ENCODE measurements at places on chromosomes 11 and 22. TPM values are rescaled to one million over a fixed set of nuclear protein-coding genes. Genes with fewer than 3 reads are reported as not detected.

CALCA gene
- not detected for total RNA-seq

DNA sequence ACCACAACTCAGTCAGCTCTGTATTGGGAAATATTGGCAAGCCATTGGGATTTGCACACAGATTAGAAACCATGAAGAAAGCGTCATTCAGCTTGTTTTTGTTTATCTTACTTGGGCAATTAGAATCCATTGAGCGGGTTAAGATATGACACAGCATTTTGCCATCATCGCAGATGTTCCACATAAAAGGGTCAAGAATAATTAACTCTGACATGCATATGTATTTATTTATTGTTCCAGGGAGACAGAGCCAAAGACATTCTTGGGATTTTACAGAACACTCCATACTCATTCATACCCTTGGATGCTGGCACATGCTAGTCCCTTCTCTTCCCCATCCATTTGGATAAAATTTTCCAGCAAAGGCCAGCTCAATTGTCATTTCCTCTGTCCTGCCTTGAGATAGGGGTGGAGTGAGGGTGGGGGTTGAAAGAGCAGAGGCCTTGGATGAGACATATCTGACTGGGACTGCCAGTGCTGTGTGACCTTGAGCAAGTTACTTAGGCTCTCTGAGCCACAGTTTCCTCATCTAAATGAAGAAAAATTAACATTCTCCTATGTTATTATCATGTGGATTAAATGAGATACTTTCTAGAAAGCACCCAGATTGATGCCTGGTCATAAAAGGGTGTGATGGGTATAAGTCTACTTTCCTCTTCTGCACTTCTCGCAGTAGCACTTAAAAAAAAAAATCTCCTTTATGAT lies 179.7 kb downstream of the RRAS2 start:
- DNase-seq, result no peak

DNA sequence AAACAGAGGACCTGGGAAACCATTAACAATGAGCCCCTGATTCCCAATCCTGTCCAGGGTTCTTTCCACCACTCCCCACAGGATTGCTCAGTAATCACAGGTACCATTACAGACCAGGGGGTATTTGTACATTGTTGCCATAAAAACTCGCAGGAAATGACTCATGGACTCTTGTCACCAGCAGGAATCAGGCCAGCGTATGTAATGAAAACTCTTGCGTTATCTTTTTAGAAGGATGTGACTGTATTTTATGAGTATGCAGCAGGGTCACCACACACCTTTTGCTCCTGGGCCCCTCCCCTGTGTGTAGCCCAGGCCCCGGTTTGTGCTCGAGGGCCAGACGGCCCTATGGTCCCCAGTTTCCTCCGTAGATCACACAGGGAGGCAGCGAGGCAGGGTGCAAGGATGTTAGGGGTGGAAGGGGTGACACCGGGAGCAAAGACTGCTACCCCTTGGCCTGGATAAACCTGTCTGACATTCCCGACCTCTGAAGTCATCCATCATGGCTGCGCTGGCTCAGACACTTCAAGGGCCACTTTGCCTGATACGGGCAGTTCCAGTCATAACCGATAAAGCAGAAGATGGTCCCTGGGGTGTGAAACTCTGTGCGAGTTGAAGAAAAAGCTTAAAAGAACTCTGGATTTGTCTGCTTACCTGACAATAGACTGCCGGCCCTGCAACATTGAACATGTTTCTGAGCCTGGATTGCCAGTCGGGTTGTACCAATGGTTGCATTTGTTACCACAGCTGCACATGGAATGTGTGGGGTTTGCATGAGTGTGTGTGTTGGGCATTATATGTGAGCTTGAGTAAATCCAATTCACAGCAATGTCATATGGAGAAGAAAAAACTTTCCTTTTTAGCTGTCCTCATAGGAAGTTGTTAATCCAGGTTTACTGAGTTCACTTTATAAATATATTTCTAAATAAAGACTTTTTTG lies 56.9 kb downstream of the MICAL2 start:
- no peak for DNase-seq

NTM gene
- not detected for total RNA-seq

CNTN5 gene
- not detected for total RNA-seq

- no peak for DNase-seq
Measured at GRCh38 chr11:1298695-1299492, 10.5 kb downstream of the TOLLIP start.

Data from T-cell (primary cell).